ENCODE measurements at places on chromosomes 6 and 20. TPM values are rescaled to one million over a fixed set of nuclear protein-coding genes. Genes with fewer than 3 reads are reported as not detected.

SOX18 gene
- total RNA-seq: 8.7 TPM

GRCh38 chr6:83708970-83709747, at the start of gene SNAP91:
TSS of gene SNAP91 (minus strand) at chr6:83709101. CDS start at chr6:83707927, 1,174 bp downstream.
- peaks cover 21% of the 10 kb centered on the region for H3K4me1 ChIP-seq
- no peaks in the 10 kb centered on the region for H3K27me3 ChIP-seq
- H3K27ac ChIP-seq: no peak within 1 kb of the TSS

EPB41L1 gene
- 53.8 TPM for total RNA-seq

- no peak for DNase-seq
- no peaks in the 10 kb centered on the region for H3K27me3 ChIP-seq
- H3K4me3 ChIP-seq: no peak overlapping the region
- H3K27ac ChIP-seq: no peak overlapping the region
These were observed 41.9 kb upstream of the MDGA1 start for GRCh38 chr6:37739618-37740017.

GHRH gene
- total RNA-seq: not detected

GRCh38 chr20:2521369-2522305, 12.9 kb upstream of the ZNF343 start:
- no peak overlapping the region for H3K4me3 ChIP-seq
- no peaks in the 10 kb centered on the region for H3K36me3 ChIP-seq
- DNase-seq: peak; percentile 72
- peaks cover 28% of the 10 kb centered on the region for H3K4me1 ChIP-seq
- H3K27ac ChIP-seq: no peak overlapping the region

RAET1L gene
- total RNA-seq: not detected

GRCh38 chr6:37170273-37171200, 585 bp downstream of the PIM1 start:
- peaks cover 25% of the 10 kb centered on the region for H3K36me3 ChIP-seq
- H3K27ac ChIP-seq: peak overlapping the region; percentile 96
- peak overlapping the region; percentile 89 for H3K4me3 ChIP-seq
- H3K4me1 ChIP-seq: peaks cover 43% of the 10 kb centered on the region

DNA sequence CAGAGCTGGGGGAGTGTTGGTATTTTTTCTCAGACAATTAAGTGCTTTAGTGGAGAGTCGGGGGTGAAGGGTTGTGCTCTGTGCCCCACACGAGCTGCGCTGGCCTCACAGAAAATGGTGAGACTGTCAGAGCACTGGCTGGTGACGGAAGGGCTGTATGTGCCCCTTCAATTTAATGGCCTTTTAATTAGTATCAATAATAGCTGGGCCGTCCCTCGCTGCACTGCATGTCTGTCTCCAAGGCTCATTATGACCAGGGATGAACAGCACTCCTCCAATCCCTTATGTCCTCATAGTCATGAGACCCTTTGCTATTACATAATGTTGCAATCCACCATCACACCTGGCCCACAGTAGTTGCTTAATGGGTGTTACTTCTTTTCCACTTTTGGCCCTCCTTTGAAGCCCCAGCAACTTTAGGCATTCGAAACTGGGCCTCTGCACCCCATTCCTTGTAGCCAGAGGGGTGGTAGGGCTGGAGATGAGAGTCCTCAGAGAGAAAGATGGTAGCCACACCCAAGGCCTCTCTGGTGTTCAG, 9.5 kb upstream of the RALY start:
- no peak overlapping the region for H3K27ac ChIP-seq
- H3K27me3 ChIP-seq: no peaks in the 10 kb centered on the region
- H3K4me1 ChIP-seq: no peaks in the 10 kb centered on the region
- H3K4me3 ChIP-seq: no peak overlapping the region

GMDS gene
- 14.1 TPM for total RNA-seq

DNA sequence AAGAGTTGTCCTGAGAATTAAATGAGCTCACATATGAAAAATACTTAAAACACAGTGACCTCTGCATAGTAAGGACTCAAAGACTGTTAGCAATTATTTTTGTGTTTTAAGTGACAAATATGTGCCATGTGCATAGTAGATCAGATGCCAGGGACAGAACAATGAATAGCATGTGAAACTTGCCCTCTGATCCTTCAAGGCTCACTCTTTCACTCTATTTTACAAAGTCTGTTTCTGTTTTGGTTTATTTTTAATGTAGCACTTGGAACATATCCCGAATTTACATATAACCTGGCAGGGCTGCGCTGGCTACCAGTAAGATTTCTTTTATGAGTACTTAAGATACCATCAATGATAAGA, 135.5 kb upstream of the TNFAIP3 start:
- H3K27me3 ChIP-seq: no peaks in the 10 kb centered on the region
- DNase-seq: no peak
- no peaks in the 10 kb centered on the region for H3K36me3 ChIP-seq
- no peak overlapping the region for H3K27ac ChIP-seq

OLIG3 gene
- total RNA-seq: not detected

ARMH2 gene
- total RNA-seq: not detected

DNA sequence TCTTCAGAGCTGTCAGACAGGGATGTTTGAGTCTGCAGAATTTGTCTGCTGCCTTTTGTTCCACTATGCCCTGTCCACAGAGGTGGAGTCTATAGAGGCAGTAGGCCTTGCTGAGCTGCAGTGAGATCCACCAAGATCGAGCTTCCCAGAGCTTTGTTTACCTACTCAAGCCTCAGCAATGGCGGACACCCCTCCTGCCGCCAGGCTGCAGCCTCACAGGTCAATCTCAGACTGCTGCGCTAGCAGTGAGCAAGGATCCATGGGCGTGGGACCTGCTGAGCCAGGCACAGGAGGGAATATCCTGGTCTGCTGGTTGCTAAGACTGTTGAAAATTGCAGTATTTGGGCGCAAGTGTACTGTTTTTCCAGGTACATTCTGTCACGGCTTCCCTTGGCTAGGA, 28.4 kb upstream of the RAB32 start:
- H3K27me3 ChIP-seq: no peaks in the 10 kb centered on the region
- H3K36me3 ChIP-seq: no peaks in the 10 kb centered on the region
- H3K4me1 ChIP-seq: no peaks in the 10 kb centered on the region

KCNK16 gene
- total RNA-seq: not detected

BNIP5 gene
- not detected for total RNA-seq

NRSN1 gene
- 0.26 TPM for total RNA-seq

GRCh38 chr6:31473780-31474761, 23.9 kb upstream of the MICB start:
- H3K27ac ChIP-seq: no peak overlapping the region
- H3K4me1 ChIP-seq: no peaks in the 10 kb centered on the region
- H3K4me3 ChIP-seq: no peak overlapping the region
- no peaks in the 10 kb centered on the region for H3K36me3 ChIP-seq

BMP7 gene
- 6.3 TPM for total RNA-seq

DNA sequence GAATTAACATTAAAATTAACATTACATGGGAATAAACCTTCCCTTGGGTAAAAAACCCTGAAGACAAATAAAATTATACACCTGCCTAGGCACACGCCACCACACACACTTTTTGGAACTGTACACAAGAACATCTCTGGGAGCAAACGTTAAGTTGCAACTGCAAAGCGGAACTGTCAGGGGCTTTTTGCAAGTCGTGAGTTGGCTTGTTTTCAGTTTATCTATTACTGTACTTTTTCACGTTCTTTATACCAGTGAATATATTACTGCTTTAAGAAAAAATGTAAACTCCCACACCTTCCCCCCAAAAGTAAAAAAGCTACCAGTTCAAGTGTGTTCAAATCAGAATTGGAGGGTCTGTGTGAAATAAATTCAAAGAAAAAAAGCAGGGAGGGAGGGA, 65.5 kb upstream of the NFATC2 start:
- H3K4me3 ChIP-seq: no peak overlapping the region
- peaks cover 92% of the 10 kb centered on the region for H3K36me3 ChIP-seq
- no peaks in the 10 kb centered on the region for H3K4me1 ChIP-seq
- H3K27ac ChIP-seq: no peak overlapping the region
- no peak for DNase-seq

DNA sequence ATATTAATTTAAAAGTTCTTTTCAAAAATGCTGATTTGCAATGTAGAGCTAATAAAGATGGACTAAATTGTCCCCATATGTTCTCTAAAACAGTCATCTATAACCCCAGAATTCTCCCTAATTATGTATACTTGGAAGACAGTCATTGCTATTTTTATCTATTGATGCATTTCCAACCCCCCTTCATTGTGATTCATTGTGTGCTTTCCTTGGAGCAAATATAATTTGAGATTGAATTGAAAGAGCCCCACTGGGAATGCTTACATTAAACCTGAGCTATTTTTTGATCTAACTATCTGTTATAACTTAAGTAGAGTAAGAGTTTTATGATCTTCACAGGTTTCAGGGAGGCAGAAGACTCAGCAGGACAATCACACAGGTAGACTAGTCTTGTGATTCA, 73.7 kb upstream of the PTCHD4 start:
- DNase-seq: no peak
- no peaks in the 10 kb centered on the region for H3K27me3 ChIP-seq
- H3K27ac ChIP-seq: no peak overlapping the region
- H3K4me3 ChIP-seq: no peak overlapping the region
- no peaks in the 10 kb centered on the region for H3K36me3 ChIP-seq

- peak overlapping the region; percentile 69 for H3K4me3 ChIP-seq
- no peaks in the 10 kb centered on the region for H3K27me3 ChIP-seq
- peaks cover 70% of the 10 kb centered on the region for H3K4me1 ChIP-seq
- H3K27ac ChIP-seq: peak overlapping the region; percentile 89
These were observed 517 bp downstream of the ACTL10 start for GRCh38 chr20:33667245-33667675.

- no peaks in the 10 kb centered on the region for H3K4me1 ChIP-seq
- H3K36me3 ChIP-seq: no peaks in the 10 kb centered on the region
- H3K4me3 ChIP-seq: no peak overlapping the region
- H3K27me3 ChIP-seq: no peaks in the 10 kb centered on the region
These were observed 27.7 kb downstream of the COL20A1 start for GRCh38 chr20:63320616-63321147.

ZNF76 gene
- 47.0 TPM for total RNA-seq

DNA sequence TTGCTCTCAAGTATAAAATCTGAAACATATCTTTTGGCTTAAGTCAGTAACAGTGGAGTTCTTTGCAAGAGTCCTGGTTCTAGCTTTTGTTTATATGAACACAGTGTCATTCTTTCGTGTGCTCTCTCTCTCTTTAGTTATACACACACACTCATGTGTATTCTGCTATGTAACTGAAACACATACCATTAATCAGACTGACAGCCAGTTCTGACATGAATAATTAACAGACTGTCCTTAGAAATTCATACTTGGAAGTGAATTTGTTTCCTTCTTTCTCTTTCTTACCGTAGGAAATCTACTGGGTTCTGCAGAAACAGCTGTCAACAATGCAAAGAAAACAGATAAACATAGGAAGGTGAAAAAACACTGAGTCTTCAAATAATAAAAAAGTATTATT, 2.5 kb downstream of the MCM9 start:
- H3K27ac ChIP-seq: no peak overlapping the region
- peaks cover 15% of the 10 kb centered on the region for H3K4me1 ChIP-seq
- H3K4me3 ChIP-seq: no peak overlapping the region
- DNase-seq: no peak

TSBP1 gene
- not detected for total RNA-seq

- H3K4me1 ChIP-seq: peaks cover 8% of the 10 kb centered on the region
- no peak for DNase-seq
- H3K27me3 ChIP-seq: no peaks in the 10 kb centered on the region
- H3K27ac ChIP-seq: no peak overlapping the region
- H3K4me3 ChIP-seq: no peak overlapping the region
These were observed 116.8 kb downstream of the CHD6 start for GRCh38 chr20:41501376-41501775.

DNA sequence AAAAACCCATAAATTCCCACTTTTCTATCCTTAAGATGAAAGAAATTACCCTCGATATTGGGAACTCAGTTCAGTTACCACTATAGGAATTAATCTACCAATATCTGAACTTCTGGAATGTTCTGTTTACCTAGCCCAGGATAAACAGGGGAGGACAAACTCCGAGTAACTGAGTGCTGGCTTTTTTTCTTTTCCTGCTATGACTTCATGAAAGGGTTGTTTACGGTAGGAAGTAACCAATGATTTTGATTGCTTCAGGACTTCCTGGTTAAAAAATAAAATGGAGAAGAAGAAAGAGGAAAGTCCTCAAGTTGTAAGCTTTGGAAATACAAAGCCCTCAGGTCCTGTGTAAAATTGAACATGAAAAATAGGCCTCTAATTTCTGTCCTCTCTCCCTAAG, 167.7 kb downstream of the ZNF217 start:
- no peaks in the 10 kb centered on the region for H3K36me3 ChIP-seq
- DNase-seq: no peak
- no peak overlapping the region for H3K27ac ChIP-seq

CCM2L gene
- total RNA-seq: 12.1 TPM

DNA sequence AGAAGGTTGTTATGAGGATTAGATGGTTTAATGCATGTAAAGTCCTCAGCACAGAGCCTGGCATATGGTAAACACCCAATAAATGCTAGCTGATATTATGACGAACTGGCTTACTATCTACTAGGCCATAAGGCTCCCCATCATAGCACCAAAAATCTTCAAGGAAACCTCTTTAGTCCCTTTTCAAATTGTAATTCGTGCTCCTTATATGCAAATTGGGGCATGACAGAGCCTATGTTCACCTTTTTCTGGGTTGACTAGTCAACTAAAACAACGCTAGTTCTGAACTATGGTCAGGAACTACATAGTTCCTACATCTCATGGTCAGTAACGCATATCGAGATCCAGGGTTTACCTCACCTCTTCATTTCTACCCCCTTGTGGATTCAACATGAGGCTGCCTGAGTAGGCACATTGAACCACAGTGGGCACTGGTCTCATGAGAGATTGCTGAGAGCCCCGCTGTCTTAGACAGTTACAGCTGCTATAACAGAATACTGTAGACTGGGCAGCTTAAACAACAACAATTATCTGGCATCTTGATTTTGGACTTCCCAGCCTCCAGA, 97.2 kb upstream of the TNFAIP3 start:
- DNase-seq: peak; percentile 10
- no peak overlapping the region for H3K27ac ChIP-seq
- no peaks in the 10 kb centered on the region for H3K27me3 ChIP-seq
- H3K4me3 ChIP-seq: no peak overlapping the region
- H3K36me3 ChIP-seq: no peaks in the 10 kb centered on the region

MSH5 gene
- 4.2 TPM for total RNA-seq

DNA sequence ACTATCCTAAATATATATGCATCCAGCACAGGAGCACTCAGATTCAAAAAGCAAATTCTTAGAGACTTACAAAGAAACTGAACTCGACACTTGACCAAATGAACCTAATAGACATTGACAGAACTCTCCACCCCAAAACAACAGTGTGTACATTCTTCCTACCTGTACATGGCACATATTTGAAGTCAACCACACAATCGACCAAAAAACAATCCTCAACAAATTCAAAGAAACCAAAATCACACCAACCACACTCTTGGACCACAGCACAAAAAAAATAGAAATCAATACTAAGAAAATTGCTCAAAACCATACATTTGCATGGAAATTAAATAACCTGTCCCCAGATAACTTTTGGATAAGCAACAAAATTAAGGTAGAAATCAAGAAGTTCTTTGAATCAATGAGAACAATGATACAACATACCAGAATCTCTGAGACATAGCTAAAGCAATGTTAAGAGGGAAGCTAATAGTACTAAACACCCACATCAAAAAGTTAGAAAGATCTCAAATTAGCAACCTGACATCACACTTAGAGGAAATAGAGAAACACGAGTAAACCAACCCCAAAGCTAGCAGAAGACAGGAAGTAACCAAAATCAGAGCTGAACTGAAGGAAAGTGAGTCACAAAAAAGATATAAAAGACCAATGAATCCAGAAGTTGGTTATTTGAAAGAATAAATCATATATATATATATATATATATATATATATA, 12.5 kb upstream of the TREM1 start:
- no peaks in the 10 kb centered on the region for H3K36me3 ChIP-seq
- H3K4me3 ChIP-seq: no peak overlapping the region
- H3K4me1 ChIP-seq: no peaks in the 10 kb centered on the region
- H3K27ac ChIP-seq: no peak overlapping the region
- H3K27me3 ChIP-seq: no peaks in the 10 kb centered on the region
